Fibroblast of skin of scalp (primary cell): ENCODE measurements at places on chromosomes 5 and 9.
A peak's percentile ranks its signal among the peaks of the same experiment; 100 is the strongest.

DNA sequence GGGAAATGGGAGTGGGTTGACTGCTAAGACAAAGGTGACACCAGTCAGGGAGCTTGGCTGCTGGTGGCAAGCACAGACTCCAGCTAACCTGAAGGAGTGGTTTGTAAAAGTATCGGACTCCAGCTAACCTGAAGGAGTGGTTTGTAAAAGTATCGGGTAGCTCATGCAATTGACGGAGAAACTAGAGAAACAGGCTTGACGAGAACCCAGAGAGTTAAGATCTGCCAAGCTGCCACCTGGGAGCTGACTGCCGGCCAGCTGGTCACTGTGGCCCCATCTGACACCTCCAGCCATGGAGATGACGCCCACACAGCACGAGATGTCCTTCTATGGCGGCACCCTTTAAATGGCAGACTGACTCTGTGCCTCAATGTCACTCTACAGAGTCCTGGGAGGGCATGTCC is 28.3 kb upstream of the CRB2 start:
- no peak for DNase-seq

DNA sequence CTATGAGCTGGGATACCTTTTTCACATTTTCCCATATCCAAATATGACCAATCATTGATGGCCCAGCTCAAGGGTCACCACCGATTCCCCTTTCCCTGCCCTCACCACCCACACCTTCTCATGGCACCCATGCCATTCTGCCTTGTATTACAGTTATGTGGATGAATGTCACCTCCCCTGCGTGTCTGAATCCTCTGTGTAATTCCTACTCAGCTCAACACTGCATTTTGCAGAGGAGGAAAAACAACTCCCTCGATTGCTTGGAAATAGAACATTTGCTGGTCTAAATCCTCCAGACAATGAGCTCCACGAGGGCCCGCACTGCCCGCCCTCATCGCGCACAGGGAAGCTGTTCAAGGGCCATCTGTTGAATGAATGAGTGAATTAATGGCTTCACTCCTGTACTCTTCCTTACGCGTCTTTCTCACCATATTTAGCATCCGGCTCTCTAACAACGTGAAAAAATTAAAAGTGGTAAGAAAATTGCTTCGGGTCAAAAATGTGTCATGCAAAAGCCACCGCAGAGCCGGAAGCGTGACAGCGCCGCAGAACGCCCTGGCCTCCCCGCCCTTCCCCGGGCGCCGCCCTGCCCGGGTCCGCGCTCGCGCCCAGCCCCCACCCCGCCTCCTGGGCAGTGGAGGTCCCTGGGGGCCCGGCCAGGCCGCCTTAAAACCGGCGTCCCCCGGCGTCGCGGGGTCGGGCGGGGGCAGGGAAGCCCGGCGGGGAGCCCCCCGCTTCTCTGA is 704 bp downstream of the SUSD1 start:
- peak; percentile 64 for DNase-seq

- no peak for DNase-seq
Observed at GRCh38 chr9:8693464-8693863, 893.9 kb upstream of the DMAC1 start.

GRCh38 chr5:169577951-169578350 is 5.6 kb upstream of the SPDL1 start:
- DNase-seq, result peak; percentile 51

DNA sequence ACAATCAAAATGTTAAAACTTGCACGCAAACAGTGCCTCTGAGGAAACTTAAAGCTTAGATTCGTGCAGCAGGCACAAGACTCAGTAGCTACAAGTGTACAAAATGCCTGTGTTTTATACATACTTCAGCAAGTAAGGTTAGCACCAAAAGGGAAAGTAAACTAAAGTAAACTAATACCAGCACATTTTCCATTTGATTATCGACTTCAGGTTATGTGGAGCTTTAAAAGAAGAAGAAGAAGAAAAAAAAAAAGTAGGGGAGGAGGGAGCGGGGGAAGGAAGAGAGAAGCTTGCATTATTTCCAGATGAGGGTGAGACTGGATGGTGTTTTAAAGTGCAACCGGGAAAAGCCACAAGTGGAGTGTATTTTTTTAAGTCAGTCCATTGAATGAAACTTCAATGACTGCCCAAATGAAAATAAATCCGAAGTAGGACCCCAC is 596 bp upstream of the ADAMTS6 start:
- DNase-seq, result peak; percentile 67

- no peak for DNase-seq
Observed at GRCh38 chr9:89412951-89413350, 85.0 kb downstream of the SEMA4D start.

DNA sequence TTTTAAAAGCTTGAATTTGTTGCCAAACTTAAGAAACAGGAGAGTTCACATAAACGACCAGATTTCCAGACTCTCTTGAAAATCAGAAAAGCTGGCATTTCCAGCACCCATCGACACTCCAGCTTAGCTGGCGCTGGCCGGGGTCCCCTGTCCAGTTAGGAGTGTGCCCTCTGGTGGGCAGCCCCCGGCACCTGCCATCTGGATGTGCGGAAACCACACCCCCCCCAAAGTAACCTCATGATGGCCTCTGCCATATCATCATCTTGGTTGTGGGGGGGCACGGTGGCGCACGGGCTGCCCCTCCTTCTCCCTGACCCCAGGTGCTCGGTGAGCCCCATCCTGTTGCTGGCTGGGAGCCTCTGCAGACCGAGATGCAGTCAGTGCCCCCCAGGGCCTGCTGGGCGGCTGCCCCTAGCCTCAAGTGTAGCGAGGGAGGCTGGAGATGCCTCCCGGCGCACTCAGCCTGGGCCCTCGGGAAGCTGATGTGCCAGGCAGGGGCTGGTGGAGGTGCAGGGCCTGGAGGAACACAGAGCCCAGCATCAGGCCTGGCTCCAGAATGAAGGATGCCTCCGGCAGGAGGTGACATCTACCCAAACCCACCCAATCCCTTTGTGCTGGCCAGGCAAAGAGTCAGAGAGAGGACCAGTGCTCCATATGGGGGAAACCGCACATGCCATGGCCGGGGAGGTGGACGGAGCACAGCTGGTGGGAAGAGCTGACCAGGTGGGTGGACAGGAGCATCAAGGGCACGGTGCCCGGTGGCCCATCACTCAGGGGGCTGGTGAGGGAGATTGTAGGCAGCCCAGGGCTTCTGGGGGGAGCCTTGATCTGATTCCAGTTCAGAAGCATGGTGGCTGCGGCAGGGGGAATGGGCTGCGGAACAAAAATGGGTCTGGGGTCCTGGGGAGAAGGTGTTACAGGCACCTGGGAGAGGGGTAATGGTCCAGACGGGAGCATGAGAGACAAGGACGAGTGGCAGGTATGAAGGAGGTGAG is 70.6 kb downstream of the ADAMTS2 start:
- DNase-seq, result no peak

- no peak for DNase-seq
Observed at GRCh38 chr5:130965360-130965759, 199.7 kb downstream of the HINT1 start.

DNA sequence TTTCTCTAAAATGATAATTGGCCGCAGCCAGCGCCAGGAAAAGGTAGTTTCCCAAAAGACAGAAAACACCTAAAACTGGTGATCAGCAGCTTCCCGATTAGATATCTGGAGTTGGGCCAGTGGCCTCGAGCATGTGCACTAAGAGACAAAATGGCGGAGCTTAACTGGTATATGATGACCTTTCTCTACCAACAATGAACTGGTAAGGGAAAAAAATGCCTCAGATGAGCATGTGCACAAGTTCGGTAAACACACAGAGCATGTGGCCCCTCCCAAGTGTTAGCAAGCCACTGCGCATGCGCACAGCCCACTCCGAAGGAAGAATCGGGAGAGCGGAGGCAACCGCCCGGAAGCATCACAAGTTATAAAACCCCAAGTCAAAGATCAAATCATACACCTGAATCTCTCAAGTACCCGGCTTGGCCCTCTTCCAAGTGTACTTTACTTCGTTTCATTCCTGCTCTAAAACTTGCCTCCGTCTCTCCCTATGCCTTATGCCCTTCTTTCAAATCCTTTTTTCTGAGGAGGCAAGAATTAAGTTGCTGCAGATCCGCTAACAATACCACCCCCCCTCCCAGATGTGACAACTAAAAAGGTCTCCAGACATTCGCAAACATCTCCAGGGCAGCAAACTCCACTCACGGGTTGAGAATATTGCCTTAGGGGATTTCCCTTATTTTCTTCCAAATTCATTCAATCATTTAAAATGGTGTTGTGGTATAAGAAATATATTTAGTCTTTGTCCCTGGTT is 15.0 kb upstream of the PTBP3 start:
- peak; percentile 76 for DNase-seq

- DNase-seq, result peak; percentile 38
Observed at GRCh38 chr9:88387552-88388202, 567 bp upstream of the SPIN1 start.

DNA sequence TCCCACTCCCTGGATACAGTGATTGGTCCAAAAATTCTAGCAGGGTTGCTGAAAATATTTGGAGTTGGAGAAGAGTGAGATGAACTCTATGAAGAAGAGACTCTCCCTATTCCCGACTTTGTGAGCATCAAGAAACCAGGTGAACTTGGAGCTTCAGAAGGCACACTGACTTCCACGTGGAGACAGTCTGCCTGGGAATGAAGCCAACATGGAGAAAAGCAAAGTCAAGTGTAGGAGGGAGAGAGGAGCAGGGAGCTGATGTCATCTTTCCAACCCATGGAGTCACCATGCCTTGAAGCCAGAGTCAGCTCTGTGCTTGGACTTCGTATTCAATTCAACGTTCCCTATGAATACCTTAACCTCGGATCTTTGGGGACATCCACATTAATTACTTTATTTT is 125.1 kb downstream of the NPR3 start:
- DNase-seq, result peak; percentile 23

DNA sequence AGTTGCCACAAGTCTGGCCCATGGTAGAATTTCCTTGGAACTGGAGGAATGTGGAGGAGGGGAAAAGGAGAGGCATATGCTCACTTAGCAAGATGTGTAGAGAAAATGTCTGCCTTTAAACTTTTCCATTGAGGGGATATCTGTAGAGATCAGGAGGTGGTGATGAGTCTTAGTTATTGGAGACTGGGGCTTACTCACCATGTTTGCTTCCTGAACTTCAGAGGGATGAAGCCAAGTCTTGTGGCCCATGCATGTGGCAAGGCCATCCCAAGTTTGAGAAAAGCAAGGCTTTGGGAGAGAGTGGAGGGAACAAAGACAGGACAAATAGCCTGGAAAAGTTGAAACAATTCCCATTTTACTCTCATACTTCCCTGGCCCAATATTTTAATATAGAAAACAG is 124.5 kb downstream of the GDNF start:
- no peak for DNase-seq

DNA sequence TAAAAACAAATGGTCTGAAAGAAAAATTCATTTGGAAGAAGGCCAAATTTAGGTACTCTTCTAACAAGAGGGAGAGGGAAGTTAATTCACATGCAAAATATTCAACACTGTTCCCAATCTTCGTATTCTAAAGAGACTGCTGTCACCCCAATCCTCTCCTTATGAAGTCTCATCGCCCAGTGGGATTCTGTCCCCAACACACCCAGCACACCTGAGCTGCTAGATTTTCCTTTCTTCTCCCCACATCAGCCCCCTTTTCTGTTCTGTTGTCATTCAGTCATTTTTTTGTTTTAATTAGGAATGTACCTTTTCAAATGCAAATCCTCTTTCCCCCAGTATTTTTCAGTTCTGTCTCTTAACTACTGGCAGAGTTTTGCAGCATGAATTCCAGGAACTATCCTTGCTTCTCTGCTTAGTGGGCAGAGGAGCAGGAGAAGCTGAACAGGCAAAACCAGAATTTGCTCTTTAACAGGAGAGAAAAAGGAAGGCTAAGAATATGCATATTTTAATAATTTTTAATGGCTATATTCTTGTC is 366.9 kb downstream of the MAN2A1 start:
- no peak for DNase-seq

GRCh38 chr9:107108342-107109130 is 174.5 kb upstream of the RAD23B start:
- DNase-seq, result peak; percentile 20

- no peak for DNase-seq
Observed at GRCh38 chr5:35826554-35826953, 30.1 kb upstream of the IL7R start.

DNA sequence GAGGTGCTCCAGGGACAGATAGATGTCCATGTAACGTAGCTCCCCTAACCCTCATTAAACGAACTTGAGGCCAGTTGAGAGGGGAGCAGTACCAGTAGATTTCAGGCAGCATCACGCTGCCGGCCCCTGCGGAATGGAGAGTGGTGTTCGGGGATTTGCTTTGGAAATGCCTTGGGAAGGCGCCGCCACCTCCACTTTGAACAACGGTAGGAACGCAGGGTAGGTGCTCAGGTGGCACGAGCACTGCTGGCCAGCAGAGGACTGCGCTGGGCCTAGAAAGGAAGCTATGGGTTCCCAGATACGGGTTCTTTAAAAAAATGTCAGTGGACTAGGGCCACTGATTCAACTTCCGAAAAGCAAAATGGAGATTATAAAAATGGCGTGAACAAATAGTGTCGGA is 271.8 kb downstream of the FANCC start:
- DNase-seq, result no peak

DNA sequence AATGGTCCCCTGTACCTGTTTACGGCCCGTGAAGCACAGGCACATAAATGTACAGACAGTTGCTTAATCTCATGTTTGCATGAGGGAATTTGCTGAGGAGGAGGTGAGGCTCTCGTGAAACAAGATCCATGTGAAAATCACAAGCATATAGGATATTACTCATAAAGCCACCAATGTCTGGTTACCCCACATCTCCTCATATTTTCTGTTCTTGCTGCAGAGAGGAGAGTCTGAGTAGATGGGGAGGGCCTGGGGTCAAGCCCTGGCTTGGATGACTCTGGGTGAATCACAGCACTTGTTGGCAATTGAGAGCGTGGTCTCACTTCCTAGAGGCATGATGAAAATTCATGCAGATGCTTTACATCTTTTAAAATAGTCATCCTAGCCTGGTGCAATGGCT is 975 bp downstream of the AGXT2 start:
- DNase-seq, result peak; percentile 65

DNA sequence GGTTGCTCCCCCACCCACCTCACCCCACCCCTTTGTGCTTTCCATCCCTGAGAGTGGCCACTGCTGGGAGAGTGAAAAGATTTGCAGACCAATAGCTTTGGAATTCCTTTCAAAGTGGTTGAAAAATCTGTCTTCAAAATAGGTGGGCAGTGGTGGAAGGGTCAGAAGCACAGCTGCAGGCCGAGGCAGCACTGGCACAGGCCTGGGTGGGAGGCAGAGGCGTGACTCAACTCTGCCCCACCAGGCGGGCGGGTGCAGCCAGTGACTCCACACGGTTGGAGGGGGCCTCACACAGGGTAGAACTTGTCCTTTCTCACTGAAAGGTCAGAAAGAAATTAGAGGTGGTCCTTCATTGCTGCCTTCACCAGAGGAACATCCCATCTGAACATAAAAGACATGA is 214.9 kb upstream of the TBCA start:
- DNase-seq, result no peak

GRCh38 chr9:21904776-21905175 is 89.4 kb downstream of the CDKN2A start:
- peak; percentile 43 for DNase-seq

- no peak for DNase-seq
Observed at GRCh38 chr9:16688814-16689213, 181.7 kb downstream of the BNC2 start.
